Naive thymus-derived CD8-positive, alpha-beta T cell (primary cell): ENCODE measurements at places on chromosomes 3 and 15. TPM values are rescaled to one million over a fixed set of nuclear protein-coding genes. Genes with fewer than 3 reads are reported as not detected.

- no peak for DNase-seq
- no peaks in the 10 kb centered on the region for H3K36me3 ChIP-seq
- no peaks in the 10 kb centered on the region for H3K27me3 ChIP-seq
- H3K4me1 ChIP-seq: peaks cover 39% of the 10 kb centered on the region
- H3K27ac ChIP-seq: no peak overlapping the region
Measured at GRCh38 chr3:149245738-149246451, 24.3 kb upstream of the CP start.

GRCh38 chr3:172669021-172669420 lies 41.8 kb downstream of the NCEH1 start:
- H3K4me3 ChIP-seq: no peak overlapping the region
- no peaks in the 10 kb centered on the region for H3K27me3 ChIP-seq
- H3K27ac ChIP-seq: no peak overlapping the region
- peaks cover 13% of the 10 kb centered on the region for H3K4me1 ChIP-seq
- DNase-seq: no peak
- no peaks in the 10 kb centered on the region for H3K36me3 ChIP-seq

DNA sequence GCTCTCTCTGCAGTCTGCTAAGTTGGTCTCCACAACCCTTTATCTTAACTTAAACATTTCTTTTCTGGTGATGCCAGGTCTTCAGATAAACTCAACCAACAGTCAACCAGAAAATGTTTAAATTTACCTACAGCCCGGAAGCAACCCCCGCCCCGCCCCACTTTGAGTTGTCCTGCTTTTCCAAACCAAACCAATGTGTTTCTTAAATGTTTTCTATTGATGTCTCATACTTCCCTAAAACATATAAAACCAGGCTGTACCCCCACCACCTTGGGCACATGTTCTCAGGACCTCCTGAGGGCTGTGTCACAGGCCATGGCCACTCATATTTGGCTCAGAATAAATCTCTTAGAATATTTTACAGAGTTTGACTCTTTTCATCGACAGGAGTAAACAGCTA lies 13.2 kb upstream of the GPR160 start:
- no peaks in the 10 kb centered on the region for H3K27me3 ChIP-seq
- H3K36me3 ChIP-seq: no peaks in the 10 kb centered on the region
- no peak for DNase-seq
- no peak overlapping the region for H3K27ac ChIP-seq

DNA sequence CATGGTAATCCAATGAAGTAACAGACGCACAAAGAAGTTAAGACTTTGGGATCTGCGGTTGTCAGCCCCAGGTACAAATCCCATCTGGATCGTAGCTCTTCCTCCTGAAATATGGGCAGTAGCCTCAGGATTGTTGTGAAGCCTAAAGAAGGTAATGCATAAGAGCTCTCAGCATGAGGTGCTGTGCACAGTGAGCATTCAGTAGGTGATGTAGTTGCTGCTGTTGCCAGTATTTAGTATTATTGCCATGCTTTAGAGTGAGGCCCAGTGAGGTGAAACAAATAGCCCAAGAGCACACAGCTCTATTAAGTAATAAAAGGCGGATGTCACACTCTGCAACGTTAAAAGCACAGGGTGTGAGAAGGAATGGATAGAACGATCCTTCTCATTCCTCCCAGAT lies 225.7 kb downstream of the GABRG3 start:
- no peaks in the 10 kb centered on the region for H3K27me3 ChIP-seq
- no peaks in the 10 kb centered on the region for H3K36me3 ChIP-seq
- H3K4me1 ChIP-seq: no peaks in the 10 kb centered on the region
- H3K27ac ChIP-seq: no peak overlapping the region

GRCh38 chr3:165440380-165440779 lies 244.2 kb upstream of the SLITRK3 start:
- DNase-seq: no peak
- no peaks in the 10 kb centered on the region for H3K4me1 ChIP-seq
- no peak overlapping the region for H3K4me3 ChIP-seq
- H3K27ac ChIP-seq: no peak overlapping the region
- H3K27me3 ChIP-seq: no peaks in the 10 kb centered on the region

- peak overlapping the region; percentile 41 for H3K27ac ChIP-seq
- H3K4me1 ChIP-seq: peaks cover 8% of the 10 kb centered on the region
- H3K4me3 ChIP-seq: no peak overlapping the region
- H3K36me3 ChIP-seq: peaks cover 37% of the 10 kb centered on the region
- H3K27me3 ChIP-seq: no peaks in the 10 kb centered on the region
Measured at GRCh38 chr15:92951800-92952457, 51.8 kb downstream of the CHD2 start.

- H3K4me1 ChIP-seq: peaks cover 8% of the 10 kb centered on the region
- H3K4me3 ChIP-seq: no peak overlapping the region
- peaks cover 6% of the 10 kb centered on the region for H3K27me3 ChIP-seq
- DNase-seq: no peak
- no peaks in the 10 kb centered on the region for H3K36me3 ChIP-seq
Measured at GRCh38 chr3:39318301-39318700, 11.2 kb upstream of the CCR8 start.

DNA sequence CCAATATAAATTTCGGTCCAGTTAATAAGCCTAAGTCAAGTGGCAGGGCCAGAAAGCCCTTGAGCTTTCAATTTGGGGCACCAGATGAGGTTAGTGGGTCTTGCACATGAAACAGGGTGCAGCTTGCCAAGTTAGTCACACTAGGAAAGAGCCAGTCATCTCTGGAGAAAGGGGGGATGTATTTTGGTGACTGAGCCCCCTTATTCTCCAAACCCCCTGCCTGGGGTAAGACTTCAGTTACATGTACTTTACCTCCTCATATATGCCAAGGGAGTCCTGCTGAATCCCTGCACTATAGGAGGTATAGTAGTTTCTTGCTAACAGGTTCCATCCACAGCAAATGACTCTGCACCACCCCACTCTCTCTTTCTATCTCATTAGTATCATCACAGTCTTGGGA lies 62.7 kb downstream of the TIGIT start:
- H3K27me3 ChIP-seq: no peaks in the 10 kb centered on the region
- no peak overlapping the region for H3K27ac ChIP-seq
- H3K36me3 ChIP-seq: peaks cover 4% of the 10 kb centered on the region

DNA sequence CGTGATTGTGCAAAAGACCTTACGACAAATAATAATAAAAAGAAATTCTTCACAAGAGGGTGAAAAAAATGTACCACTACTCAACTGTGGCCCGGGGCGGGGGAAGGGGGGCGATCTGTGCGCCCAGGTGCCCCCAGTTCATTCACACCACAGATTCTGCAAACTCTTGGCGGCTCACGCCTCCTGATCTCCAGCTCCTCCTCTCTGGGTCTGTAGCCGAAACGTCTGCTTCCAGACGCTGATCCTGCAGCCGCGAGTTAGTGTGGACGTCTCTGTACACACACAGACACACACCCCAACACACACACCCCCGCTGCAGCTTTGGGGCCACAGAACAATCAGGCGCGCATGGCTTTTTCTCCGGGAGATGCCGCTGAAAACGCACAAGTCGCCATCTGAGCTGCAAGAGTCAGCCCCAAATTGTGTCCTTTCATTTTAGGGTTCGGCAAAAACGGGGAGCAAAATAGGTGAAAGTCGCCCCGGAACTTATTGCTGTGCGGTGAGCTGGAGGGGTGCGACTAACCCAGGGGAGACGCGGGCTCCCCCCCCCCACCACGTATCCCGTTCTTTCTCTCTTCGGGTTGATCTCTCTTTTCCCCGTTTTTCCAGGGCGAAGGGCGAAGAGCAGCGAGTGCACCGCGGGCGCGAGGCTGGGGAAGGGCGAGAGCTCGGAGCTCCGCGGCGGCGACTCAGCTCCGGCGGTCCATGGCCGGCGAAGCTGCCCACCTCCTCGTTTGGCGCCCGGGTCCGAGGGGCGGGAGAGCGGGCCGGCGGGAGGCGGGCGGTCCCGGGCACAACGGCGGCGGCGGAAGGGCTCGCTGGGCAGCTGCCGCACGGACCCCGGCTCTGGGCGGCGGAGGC lies 505 bp upstream of the WNT5A start:
- peaks cover 50% of the 10 kb centered on the region for H3K27me3 ChIP-seq
- no peak for DNase-seq
- peaks cover 42% of the 10 kb centered on the region for H3K4me1 ChIP-seq
- peak overlapping the region; percentile 68 for H3K4me3 ChIP-seq

DNA sequence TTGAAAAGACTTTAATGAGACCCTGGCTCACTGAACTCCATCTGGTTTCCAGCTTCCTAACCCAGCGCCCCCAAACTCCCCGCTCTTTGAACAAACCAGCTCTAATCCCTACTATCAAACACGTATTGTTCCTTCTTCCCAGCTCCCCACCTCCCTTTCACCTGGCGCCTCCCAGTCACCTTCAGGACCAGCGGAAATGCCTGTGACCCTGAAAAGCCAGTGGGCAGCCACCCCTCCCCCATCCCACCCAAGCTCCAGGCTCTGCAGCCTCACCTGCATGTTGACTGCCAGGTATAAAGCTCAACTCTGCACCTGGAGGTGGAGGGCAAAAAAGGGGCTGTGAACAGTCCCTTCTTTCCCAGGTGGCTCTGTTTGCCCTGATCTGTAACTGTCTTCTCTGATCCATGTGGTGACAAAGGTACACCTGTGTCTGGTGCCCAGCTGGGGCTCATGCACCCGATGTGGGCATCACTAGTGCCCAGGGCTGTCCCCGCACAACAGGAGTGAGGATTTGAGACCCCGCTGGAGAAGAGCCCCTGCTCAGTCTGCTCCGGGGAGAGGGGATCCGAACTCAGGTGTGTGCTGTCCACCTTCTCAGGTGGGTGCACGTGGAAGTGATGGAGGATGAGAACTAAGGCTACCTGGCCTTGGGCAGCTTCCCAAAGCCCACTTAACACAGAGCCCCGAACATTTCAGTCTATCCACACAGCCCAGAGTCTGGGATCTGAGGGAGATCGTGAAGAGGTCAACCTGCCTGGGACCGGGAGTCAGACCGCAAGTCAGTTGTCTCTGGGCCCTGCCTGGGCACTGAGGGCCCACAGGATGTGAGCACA lies 128.9 kb downstream of the NSMCE3 start:
- H3K4me3 ChIP-seq: no peak overlapping the region
- H3K27me3 ChIP-seq: peaks cover 32% of the 10 kb centered on the region
- peaks cover 11% of the 10 kb centered on the region for H3K4me1 ChIP-seq
- no peak overlapping the region for H3K27ac ChIP-seq

GRCh38 chr3:14096742-14097141 lies 27.9 kb downstream of the CHCHD4 start:
- no peaks in the 10 kb centered on the region for H3K4me1 ChIP-seq
- H3K27me3 ChIP-seq: peaks cover 25% of the 10 kb centered on the region
- H3K36me3 ChIP-seq: peaks cover 12% of the 10 kb centered on the region
- DNase-seq: no peak

GRCh38 chr15:94638183-94638582 lies 406.8 kb downstream of the MCTP2 start:
- DNase-seq: no peak
- peaks cover 14% of the 10 kb centered on the region for H3K27me3 ChIP-seq
- H3K36me3 ChIP-seq: no peaks in the 10 kb centered on the region

DNA sequence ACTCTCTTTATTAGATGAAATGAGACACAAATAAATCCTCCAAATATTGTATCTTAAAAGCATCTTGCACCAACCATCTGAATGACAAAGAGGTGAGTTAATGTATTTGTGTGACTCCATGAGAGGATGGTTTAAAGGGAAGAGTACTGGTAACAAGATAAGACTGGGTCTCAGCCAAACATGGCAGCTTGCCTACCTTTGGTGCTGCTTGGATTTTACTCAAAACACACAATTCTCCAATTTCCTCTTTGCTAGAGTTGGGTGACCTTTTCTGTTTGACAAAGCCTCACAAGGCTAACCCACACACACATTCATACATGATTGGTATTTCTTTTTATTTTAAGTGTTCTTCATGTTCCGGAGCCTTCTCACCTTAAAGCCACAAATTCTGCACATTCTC lies 506.4 kb downstream of the FGF12 start:
- H3K27me3 ChIP-seq: no peaks in the 10 kb centered on the region
- H3K4me3 ChIP-seq: no peak overlapping the region
- no peak overlapping the region for H3K27ac ChIP-seq

- H3K36me3 ChIP-seq: no peaks in the 10 kb centered on the region
- DNase-seq: no peak
- no peak overlapping the region for H3K4me3 ChIP-seq
- no peak overlapping the region for H3K27ac ChIP-seq
Measured at GRCh38 chr15:27237319-27237939, 266.4 kb downstream of the GABRG3 start.

DNA sequence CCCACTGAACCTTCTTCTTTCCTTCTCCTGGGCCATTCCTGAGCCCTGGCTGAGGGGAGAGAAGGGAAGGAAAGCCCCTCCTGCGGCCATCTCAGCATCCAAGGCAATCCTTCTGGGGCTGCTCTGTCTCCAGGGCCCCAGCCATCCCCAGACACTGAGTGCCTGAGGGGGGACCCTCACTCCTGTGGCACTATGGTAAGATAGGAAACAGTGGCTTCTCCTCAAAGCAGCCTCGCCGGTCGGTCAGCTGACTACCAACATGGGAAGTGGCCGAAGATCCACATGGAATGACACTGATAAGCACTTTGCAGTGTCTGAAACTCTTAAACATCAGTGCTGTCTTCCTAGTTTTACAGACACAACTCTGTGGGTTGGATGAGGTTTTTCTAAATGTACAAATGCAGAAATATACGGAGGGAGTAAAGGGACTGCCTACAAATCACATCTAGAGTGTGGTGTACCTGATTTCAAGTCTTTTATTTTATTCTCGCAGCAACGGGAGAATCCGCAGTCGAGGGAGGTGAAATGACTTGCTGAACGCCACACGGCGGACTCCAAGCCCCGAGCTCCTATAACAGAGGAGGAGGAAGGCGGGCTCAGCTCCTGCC lies 973 bp upstream of the ITPKA start:
- H3K27ac ChIP-seq: no peak overlapping the region
- H3K36me3 ChIP-seq: no peaks in the 10 kb centered on the region
- peak overlapping the region; percentile 82 for H3K4me3 ChIP-seq
- H3K27me3 ChIP-seq: peaks cover 49% of the 10 kb centered on the region
- H3K4me1 ChIP-seq: peaks cover 26% of the 10 kb centered on the region

- no peaks in the 10 kb centered on the region for H3K36me3 ChIP-seq
- H3K27ac ChIP-seq: no peak overlapping the region
- DNase-seq: no peak
- no peak overlapping the region for H3K4me3 ChIP-seq
- no peaks in the 10 kb centered on the region for H3K4me1 ChIP-seq
- no peaks in the 10 kb centered on the region for H3K27me3 ChIP-seq
Measured at GRCh38 chr3:166783206-166783605, 596.9 kb downstream of the ZBBX start.

- no peak for DNase-seq
- no peak overlapping the region for H3K4me3 ChIP-seq
- H3K27me3 ChIP-seq: no peaks in the 10 kb centered on the region
- no peak overlapping the region for H3K27ac ChIP-seq
- peaks cover 6% of the 10 kb centered on the region for H3K36me3 ChIP-seq
- H3K4me1 ChIP-seq: no peaks in the 10 kb centered on the region
Measured at GRCh38 chr3:30943206-30943605, 48.7 kb upstream of the GADL1 start.

CSPG4 gene
- not detected for total RNA-seq

CIDEC gene
- not detected for total RNA-seq

SNAPC5 gene
- 42.0 TPM for total RNA-seq

ACKR4 gene
- 0.26 TPM for total RNA-seq

GMNC gene
- not detected for total RNA-seq

CD96 gene
- 316 TPM for total RNA-seq

ADAMTSL3 gene
- total RNA-seq: not detected

TTLL13 gene
- total RNA-seq: 1.0 TPM
